Iris pigment epithelial cell (primary cell): ENCODE measurements at places on chromosomes 16 and 17.

DNA sequence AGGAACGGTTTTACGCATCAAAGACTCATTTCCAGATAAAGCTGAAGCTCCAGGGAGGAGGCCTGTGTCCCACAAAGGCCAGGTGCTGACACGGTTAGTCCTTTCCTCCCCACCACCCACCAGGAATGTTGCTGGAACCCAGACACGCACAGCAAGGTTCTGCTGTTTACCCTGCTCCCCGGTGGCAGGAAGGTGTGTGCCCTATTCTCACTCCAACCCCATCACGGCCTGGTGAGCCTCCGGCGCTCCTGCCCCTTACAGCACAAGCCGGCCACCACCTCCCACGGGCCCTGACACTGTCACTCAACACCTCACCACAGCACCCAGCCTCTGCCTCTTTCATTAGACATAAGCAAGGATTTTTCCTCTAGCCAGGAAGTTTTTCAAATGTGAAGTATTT lies 47.8 kb downstream of the ANKRD11 start:
- DNase-seq: no peak

GRCh38 chr17:76141212-76142038 lies at the start of gene FOXJ1:
FOXJ1 (minus strand) TSS chr17:76141245; CDS start chr17:76140395, 850 bp downstream.
- DNase-seq: peak; percentile 73

GRCh38 chr16:82660966-82661365 lies 34.2 kb downstream of the CDH13 start:
- DNase-seq: no peak

DNA sequence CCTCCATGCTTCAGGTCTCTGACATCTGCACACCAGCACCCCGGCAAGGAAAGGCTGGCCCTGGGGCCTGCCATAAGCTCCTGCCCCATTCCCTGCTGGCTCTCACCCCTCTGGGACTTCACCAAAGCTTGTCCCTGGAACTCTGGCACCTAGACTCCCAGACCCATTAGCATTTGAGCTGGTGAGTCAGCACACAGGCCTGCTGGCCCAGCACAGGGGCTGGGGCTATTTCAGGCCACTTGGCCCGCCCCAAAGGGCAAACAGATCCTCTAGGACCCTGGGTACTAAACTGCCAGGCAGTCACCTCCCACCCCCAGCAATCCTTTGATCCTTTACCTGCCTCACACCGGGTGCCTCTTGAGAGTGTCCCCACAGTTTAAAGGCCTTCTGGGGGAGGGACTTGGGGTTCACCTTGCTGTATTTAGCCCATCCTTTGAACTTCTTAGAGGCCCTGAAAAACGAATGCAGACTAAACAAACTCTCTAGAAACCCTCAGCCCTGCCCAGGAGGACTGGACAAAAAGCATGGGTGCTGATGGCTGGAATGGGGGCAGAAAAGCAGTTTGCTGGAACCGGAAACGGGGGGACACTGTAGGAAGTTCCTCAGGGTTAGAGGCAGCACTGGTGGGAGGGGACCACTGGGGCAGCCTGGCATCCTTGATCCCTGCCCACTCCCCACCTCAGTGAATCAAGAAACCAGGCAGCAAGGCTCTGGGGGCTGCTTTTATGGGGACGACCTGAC lies 3.2 kb upstream of the SAMD14 start:
- peak; percentile 47 for DNase-seq

GRCh38 chr16:20300312-20301097 lies 26.8 kb downstream of the GP2 start:
- peak; percentile 40 for DNase-seq

- DNase-seq: no peak
Observed at GRCh38 chr17:79301469-79301868, 226.8 kb downstream of the ENGASE start.

DNA sequence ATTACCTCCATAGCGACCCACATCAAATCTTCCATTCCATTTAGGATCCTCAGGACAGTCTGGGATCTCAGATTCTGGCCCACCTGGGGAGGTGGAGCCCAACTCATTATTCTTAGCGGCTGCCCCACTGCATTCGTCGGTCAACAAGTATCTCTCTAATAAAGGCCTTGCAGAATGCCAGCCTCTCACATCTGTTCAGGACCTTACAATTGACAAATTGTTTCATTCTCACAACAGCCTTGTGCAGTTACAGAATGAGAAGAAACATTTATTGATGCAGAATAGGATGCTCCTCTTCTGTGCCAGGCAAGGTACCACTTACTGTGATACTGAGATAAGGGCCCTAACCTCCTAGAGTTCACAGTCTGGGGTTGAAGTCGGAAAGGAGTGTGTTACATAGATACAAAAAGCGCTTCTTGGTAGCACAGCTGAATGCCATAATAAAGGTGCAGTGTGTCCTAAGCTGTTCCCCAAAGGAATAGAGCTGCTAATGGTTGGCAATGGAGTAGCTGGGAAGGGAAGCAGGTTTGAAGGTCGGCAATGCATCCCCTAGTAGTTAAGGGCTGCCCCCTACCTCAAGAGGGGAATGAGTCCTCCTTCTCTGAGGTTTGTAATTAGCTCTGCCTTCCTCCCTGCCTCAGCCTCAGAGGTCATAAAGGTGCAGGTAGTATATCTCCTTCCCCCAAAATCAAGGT lies 2.3 kb upstream of the MPP2 start:
- DNase-seq: no peak

- DNase-seq: no peak
Observed at GRCh38 chr16:47448830-47449575, 11.9 kb downstream of the ITFG1 start.

DNA sequence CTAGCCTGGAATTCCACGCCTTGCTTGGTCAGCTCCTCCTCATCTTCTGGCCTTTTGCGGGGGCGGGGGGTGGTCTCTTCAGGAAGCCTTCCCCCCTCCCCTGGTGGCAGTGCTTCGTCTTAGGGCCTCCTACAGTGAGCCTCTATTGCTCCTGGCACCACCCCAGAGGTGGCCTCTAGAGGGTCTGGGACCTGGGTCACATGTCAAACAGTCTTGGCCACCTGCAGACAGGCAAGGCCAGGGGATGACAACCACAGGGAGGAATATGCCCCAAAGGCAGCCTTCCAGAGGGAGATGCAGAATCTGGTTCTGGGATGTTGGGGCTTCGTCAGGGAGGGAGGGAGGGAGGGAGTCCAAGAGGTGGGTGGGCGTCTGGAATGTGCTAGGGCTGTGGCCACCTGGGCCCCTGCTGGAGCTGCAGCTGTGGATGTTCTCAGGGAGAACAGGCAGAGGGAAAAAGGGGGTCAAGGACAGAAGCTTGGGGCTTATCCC lies 50.6 kb downstream of the SMPD3 start:
- DNase-seq: no peak

- DNase-seq: no peak
Observed at GRCh38 chr17:69466451-69466850, 52.0 kb downstream of the MAP2K6 start.

DNA sequence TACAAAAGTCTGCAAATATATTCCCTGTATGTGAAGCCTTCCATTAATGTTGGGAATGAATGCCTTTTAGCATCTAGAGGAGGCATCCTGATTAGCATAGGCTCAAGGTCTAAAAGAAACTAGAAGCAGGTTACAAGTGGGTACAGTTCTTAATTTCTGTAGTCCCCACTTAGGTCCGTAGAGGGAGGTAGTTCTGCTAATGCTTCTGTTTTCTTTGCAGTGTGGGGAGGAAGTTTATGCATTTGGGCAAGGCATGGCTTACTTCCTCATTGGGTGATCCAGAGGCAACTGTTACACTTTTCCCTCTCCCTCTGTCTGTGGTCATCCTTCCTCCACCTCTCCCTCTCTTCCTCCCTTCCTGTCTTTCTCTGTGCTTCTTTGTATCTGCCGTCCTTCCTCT lies 108.4 kb upstream of the ZKSCAN2 start:
- DNase-seq: no peak

GRCh38 chr16:64398793-64399192 lies 723.1 kb downstream of the CDH11 start:
- no peak for DNase-seq

- DNase-seq: no peak
Observed at GRCh38 chr16:10935226-10935915, 6.9 kb downstream of the DEXI start.

- DNase-seq: peak; percentile 17
Observed at GRCh38 chr16:21159281-21159951, 942 bp downstream of the LDAF1 start.

DNA sequence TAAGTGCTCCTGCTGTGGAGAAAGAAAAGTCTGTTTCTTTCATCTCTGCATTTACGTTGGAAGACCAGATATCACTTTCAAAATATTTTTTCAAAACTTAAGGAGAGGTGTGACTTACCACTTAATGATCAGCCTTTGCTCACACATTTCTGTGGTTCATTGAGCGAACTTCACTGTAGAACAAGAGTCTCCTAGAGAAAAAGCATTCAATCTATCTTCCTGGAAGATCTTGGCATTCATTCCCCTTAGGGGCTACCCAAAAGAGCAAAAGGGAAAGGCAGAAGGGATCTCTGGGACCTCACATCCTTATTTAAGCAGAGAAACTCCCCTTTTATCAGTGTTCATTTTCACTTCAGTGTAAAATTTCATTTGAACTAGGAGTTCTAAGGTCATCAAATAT lies 61.2 kb downstream of the HS3ST3A1 start:
- peak; percentile 40 for DNase-seq

DNA sequence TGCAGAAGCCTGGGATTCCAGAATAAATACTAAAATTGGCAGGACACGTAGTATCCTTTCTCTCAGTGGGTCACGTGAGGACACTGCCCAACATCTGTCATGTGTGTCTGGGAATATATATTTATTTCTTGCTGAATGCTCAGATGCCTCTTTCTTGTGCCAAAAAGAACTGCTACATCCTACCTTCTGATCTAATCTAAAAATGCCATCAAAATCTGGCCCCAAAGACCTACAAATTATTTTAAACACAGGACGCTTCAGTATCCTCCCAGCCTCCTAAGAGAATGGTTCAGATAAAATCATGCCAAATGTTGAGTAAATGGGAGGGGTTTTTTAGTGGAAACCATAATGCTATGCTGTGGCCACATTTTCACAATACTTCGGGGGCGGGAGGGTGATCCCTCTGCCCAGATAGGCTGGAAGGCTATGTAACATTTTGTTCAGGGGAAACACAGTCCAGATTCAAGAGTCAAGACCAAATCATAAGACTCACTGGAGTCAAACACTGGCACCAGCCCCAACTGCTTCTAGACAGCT lies 22.9 kb upstream of the CORO6 start:
- peak; percentile 93 for DNase-seq

- no peak for DNase-seq
Observed at GRCh38 chr16:22428654-22429053, 54.2 kb upstream of the CDR2 start.

- DNase-seq: peak; percentile 57
Observed at GRCh38 chr17:2292100-2292499, 11.5 kb downstream of the SMG6 start.

DNA sequence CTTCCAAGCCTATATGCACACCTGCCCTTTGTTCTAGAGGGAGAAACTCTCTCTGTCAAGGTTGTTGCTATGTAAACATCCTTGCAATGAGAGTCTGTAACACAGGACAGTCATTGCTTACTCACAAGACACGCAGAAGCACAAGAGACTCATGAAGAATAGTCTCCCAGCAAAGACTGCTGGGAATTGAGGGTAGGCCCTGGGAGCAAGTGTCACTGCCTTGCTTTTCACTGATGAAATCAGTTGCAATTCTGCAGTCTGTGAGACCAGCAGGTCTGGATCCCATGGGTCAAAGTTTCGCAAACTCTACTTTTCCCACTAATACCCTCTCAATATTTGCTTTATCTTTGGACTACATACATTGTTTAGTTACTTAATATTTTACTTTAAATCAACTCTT lies 177.4 kb downstream of the FTO start:
- peak; percentile 65 for DNase-seq

DNA sequence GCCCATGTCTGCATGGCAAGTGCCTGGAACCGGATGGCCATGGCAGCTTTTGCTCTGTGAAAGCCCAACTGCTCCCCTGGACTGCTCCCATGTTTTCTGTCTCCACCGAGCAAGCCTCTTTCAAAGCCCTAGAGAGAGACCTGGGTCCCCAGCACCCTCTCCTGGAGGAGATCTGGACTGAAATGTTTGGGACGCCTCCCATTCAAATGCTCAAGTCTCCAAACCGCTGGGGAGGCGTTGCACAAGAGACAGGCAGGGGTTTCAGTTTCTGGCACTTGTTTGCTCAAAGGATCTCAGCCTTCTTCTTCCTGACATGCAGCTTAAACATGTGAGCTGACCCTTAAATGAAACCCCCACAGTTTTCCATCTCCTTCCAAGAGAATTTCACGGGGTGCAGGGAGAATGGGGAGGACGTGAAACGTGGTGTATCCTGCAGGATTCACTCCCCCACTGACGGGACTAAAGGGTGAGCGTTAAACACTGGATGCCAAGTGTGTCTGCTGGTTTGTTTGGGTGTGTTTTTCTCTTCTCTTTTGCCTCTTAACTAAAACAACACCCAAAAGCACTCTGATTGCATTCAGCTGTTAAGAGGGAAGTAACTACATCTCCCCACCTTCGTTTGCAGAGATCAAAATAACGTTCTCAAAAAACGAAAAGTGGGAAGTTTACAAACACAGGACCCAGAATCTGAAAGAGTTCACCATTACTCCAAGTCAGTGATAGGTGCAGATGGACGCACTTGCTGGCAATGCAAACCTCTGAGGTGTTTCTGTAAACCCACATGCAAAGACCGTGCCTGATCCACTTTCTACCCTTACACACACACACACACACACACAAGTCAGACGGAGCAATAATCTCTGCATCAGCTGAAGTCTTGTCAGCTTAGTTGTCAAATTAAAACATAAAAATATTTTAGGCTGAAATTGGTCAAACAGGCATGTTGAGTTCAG lies 256.9 kb downstream of the C16orf95 start:
- DNase-seq: peak; percentile 74

- no peak for DNase-seq
Observed at GRCh38 chr16:49854796-49855203, 1.1 kb downstream of the ZNF423 start.

DNA sequence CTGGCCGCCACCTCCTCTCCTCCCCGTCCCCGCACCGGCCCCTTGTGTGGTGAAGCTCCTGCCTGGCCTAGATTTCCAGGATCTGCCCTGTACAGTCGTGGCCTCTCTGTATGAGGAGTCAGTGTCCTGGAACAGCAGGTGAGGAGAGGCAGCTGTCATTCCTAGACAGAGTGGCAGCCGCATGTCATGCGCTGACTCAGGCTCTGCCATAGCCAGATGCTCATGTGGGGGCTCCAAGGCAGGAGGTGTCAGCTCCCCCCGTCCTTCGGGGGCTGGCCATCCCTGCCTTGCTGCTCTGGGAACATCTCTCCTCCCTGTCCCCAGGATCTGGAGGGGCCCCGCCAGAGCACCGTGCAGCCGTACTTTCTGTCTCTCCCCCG lies 60.4 kb downstream of the BAIAP2 start:
- no peak for DNase-seq

GRCh38 chr17:81457917-81458555 lies 54.6 kb downstream of the ACTG1 start:
- no peak for DNase-seq

DNA sequence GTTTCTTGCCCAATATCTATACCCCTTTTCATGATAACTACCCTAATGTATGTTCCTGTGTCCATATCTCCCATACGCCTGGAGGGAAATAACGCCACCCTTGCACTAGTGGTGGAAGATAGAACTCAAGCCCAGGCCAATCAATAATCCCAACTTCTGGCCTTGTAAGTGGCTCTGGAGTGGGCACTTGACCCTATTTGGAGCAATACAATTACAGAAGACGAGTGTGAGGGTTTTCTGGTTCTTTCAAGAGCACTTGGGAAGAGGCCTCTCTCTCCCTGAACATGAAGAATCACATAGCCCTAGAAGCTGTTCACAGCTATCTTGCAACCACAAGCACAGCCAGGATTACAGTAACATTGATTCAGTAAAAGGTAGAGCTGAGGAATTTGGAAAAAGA lies 217.9 kb downstream of the RAB11FIP4 start:
- no peak for DNase-seq
